Thoracic aorta (tissue), 2 donors: ENCODE measurements at places on chromosomes 12 and 14.

DNA sequence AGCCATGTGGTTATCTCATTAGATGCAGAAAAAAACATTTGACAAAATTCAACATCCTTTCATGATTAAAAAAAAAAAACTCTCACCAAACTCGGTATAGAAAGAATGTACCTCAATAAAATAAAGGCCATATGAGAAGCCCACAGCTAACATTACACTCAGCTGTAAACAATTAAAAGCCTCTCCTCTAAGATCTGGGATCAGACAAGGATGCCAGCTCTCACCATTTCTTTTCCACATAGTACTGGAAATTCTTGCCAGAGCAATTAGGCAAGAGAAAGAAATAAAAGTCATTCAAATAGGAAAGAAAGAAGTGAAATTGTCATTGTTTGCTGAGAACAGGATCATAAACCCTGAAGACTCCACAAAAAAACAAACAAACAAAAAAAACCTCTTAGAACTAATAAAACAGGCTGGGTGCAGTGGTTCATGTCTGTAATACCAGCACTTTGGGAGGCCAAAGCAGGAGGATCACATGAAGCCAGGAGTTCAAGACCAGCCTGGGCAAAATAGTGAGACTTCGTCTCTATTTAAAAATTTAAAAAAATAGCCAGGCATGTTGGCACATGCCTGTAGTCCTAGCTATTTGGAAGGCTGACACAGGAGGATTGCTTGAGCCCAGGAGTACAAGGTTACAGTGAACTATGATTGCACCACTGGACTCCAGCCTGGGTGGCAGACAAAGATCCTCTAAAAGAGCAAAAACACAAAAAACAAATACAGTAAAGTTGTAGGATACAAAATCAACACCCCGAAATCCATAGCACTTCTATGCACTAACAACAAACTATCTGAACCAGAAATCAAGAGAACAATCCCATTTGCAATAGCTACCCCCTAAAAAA lies 114.4 kb downstream of the FOXA1 start:
- DNase-seq, result no peak

GRCh38 chr14:76720382-76720813 lies 40.9 kb upstream of the VASH1 start:
- DNase-seq, result no peak

GRCh38 chr12:49524660-49525324 lies 14.0 kb upstream of the KCNH3 start:
- no peak for DNase-seq

DNA sequence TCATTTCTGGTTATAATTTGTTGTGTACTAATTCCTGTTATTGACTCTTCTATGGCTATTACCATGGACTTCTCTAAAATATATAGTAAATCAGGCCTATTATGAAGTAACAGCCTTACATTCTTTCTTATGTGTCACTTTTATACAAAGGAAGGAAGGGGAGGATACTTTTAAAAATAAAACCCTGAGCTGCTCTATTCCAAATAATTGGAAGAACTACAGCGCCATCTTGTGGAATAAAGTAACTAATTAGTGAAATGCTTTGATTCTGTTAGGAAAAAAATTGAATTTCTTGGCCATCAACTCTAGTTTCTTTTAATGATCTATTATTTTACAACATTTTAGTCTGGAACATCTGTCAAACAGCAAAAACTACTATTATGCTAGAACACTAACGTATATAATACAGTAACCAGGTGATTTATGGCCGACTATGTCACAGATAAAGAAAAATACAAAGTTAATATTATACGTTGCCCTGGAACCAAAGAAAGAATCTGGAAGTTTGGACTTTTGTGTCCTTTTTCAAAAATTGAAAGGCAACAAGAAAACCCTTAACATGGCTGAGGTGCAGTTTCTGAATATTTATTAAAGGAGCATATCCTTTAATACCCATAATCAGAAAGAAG lies 55.0 kb upstream of the NELL2 start:
- no peak for DNase-seq

DNA sequence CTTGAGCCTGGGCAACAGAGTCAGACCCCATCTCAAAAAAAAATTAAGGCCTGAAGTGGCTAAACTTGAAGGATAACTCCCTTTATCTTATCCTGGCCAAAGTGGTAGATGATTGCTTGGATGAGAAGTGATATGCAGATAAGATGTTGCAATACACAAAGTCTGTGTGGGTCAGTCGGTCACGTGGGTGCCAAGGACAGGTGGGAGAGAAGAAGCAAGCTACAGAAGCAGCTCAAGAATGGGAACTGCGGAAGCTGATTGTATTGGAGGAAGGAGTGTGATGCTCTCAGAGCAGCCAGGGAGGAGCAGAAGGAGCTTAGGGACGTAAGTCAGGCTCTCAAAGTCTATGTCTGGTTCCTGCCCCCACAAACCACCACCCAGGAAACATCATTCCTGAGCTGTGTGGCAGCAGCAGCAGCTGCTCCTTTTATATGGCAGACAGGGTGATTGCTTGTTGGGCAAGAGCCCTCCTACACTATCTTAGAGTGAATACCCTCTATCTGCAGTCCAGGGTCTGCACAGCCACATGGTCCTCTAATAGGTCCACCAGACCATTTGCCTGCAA lies 54.5 kb downstream of the ATP2A2 start:
- no peak for DNase-seq

- DNase-seq, result no peak
Measured at GRCh38 chr14:56154321-56154720, 36.1 kb downstream of the PELI2 start.

DNA sequence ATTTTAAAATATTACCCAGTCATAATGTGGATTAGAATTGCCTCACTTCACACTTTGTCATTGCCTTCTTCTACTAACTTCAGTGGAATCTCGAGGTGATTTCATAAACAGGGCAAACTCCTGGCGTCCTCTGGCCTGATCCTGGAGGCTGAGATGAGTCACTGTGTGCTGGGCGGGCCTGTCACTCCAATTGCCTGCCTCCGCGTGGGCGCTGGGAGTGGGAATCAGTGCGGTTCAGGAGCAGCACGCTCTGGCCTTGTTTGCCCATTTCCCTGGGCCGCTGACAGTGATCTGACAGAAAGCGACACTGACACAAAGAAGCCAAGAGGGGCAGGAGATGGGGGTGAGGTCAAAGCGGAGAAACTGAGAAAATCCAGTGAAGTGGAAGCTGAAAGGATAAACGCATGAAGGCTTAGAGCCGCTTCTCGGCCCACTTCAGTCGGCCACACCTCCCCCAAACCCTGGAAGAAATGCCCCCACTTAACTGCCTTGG lies 29.7 kb downstream of the LGR5 start:
- no peak for DNase-seq

- no peak for DNase-seq
Measured at GRCh38 chr12:27530157-27530922, 6.3 kb downstream of the PPFIBP1 start.

- no peak for DNase-seq
Measured at GRCh38 chr12:99110868-99111267, 465.8 kb downstream of the APAF1 start.

DNA sequence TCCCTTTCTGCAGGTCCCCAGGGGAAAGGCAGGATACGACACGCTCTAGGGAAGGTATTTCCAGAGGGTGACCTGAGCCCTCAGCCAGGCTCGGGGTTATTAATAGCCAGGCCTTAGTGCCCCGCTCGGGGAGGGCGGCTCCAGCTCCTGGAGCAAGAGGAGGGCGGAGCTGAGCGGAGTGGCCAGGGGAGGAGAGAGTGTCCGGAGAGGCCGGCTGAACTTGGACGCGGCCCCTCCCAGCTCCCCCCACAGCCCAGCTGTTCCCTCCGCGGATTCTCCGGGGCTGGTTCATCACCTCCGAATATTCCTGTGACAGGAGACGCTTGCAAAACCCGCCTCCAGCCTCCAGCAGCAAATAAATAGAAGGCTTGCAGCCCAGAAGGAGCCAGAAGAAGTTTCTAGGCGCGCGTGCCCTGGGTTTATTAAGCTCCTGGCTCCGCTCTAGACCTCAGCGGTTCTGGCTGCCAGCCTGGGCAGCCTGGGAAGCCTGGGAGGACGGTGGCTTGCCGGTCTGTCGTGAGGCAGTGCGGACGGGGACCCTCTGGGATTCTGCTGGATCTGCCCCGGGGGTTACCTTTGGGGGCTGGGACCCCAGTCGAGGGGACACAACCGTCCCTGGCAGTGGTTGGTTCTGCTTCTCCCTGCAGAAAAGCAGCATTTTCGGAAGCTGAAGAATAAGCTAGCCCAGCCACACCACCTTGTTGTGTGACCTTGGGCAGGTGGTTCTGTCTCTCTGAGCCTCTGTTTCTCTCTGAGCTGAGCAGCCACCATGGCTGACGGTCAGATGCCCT lies at the start of gene HSPB8:
Gene HSPB8, plus strand, starts transcription at position 388 of the 791 bp plus-strand sequence. Its CDS starts 382 bp downstream, at position 770.
- DNase-seq, result peak; percentile 89

DNA sequence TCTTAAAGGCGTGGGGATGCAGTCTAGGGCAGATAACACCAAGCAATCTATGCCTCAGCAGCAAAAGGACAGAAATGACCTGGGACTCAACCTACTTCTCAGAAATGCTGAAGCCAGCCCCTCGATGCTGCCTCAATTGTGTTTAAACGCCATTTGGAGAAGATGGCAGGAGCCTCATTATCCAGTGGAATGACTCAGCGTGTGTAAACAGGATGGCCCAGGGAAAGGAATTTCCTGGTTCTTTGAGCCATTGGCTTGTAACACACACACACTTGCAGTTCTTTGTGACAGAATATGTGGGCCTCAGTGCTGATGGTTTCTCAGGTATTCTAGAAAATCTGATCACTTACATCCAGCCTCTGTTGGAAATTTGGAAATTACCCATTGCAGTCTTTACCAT lies 154.3 kb downstream of the NTF3 start:
- no peak for DNase-seq

GRCh38 chr14:70972107-70972976 lies 65.1 kb downstream of the PCNX1 start:
- DNase-seq, result peak; percentile 67

DNA sequence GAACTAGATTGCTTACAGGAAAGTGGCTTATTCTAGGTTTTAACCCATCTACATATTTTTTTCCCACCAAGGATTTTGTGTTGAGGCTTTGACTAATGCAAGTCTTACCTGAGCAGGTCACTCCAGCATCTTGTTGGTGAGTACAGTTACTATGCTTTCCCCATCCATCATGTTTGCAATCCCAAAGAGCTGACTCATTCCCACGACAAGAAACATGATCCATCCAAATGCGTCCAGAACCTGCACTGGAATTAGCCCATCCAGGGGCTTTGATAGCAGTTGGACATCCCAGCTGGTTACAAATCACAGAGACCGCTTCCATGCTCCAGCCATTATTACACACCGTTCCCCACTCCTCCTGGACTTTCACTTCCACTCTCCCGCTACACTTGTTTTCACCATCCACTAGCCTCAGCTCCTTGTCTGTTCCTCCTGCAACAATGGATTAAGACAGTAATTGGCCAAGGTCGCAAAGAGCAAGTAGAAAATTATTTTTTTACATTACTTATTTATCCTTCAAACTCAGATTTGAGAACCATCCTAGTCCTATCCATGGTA lies 2.5 kb downstream of the CD163 start:
- no peak for DNase-seq
